Caco-2 (cell line): ENCODE measurements at places on chromosomes 7 and 10.

GRCh38 chr10:63265222-63265617, 132.1 kb downstream of the NRBF2 start:
- no peak for DNase-seq

GRCh38 chr10:8962249-8962648, 907.8 kb downstream of the GATA3 start:
- no peak for DNase-seq

DNA sequence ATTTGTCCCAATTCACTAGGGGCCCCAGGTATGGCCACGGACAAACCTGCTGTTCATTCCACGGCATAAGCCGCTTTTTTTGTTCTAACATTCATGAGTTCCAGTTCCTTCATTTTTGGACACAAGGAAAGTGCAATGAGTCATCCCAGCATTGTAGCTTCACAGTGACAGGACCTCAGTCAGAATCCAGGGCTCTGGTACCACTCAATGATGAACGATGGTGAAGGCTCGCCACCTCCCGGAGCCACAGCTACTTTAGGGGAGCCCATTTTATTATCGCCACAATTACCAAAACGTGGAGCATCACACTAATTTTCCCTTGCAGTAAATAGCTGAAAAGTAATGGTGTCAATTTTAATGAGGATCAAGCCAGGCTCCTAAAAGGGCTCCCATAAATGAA, 62.9 kb downstream of the FGFR2 start:
- no peak for DNase-seq

DNA sequence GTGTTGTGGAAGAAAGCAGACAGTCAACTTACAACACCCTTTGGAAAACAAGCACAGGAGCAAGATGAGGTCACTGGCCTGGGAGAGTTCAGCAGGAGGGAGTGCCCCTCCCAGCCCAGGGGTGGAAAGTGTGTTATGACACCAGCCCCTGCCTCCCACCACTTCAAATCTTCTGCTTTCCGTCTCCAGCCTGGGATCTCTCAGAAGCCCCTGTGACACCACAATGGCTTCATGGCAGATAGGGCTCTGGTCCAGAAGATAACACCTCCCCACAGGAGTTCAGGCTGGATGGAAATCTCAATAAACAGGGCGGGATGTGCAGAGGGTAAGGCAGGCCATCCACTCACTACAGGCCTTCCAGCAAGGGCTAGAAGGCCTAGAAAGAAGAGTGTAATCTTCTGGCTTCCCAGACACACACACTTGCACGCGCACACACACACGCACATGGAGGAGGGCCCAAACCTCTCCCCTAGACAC, 48.7 kb upstream of the ZMIZ1 start:
- DNase-seq, result peak; percentile 28

GRCh38 chr7:37656913-37657530, 26.5 kb upstream of the GPR141 start:
- no peak for DNase-seq

GRCh38 chr7:65250697-65251395, 122.8 kb upstream of the ZNF92 start:
- no peak for DNase-seq
